ENCODE measurements at places on chromosomes 6 and 20.

GRCh38 chr20:37387519-37388269 is 41.8 kb downstream of the SRC start:
- DNase-seq: no peak

DNA sequence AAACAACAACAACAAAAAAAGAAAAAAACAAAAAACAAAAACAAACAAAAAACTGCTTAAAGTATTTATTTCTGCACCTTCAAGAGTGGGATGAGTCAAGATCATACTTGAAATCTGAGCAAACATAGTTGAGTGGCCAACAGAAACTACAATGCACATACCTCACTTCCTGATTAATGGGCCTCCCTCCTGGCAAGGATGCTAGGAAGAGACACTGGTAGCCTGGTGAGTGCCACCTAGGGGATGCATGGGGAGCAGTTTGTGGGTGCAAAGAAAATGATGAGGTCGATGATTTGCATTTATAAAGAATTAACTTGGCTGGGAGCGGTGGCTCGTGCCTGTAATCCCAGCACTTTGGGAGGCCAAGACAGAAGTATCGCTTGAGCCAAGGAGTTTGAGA is 808.1 kb downstream of the MAFB start:
- no peak for DNase-seq

- no peak for DNase-seq
These were observed 64.4 kb downstream of the UBE2V1 start for GRCh38 chr20:50048420-50049166.

DNA sequence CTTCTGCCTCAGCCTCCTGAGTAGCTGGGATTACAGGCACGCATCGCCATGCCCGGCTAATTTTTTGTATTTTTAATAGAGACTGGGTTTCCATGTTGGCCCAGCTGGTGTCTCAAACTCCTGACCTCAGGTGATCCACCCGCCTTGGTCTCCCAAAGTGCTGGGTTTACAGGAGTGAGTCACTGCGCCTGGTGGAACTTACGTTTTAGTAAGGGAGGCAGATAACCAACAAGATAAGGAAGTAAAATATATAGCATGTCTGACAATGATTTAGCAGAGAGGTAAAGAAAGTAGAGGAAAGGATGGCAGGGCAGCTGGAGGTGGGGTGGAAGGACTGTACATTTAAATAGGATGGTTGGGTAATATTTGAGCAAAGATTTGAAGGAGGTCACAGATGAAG is 12.8 kb upstream of the MYMX start:
- no peak for DNase-seq

GRCh38 chr20:23024701-23025100 is 10.4 kb upstream of the SSTR4 start:
- no peak for DNase-seq

GRCh38 chr20:56428410-56428809 is 16.4 kb downstream of the CASS4 start:
- DNase-seq: no peak

DNA sequence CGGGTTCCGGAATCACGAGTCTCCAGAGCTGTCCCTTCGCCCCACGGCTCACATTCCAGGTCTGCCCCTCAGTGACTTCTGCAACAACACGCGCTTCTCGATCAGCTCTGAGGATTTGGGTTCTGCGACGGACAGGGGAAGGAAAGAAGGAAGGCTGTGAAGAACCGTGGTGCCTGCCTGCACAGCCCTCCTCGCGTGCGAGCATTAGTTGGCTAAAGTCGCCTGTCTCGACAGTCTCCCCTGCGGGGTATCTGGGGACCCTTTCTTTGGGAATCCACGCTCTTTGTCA is 23.1 kb downstream of the VPS52 start:
- no peak for DNase-seq

GRCh38 chr6:109243863-109244825 is 138.1 kb downstream of the CD164 start:
- DNase-seq: no peak

DNA sequence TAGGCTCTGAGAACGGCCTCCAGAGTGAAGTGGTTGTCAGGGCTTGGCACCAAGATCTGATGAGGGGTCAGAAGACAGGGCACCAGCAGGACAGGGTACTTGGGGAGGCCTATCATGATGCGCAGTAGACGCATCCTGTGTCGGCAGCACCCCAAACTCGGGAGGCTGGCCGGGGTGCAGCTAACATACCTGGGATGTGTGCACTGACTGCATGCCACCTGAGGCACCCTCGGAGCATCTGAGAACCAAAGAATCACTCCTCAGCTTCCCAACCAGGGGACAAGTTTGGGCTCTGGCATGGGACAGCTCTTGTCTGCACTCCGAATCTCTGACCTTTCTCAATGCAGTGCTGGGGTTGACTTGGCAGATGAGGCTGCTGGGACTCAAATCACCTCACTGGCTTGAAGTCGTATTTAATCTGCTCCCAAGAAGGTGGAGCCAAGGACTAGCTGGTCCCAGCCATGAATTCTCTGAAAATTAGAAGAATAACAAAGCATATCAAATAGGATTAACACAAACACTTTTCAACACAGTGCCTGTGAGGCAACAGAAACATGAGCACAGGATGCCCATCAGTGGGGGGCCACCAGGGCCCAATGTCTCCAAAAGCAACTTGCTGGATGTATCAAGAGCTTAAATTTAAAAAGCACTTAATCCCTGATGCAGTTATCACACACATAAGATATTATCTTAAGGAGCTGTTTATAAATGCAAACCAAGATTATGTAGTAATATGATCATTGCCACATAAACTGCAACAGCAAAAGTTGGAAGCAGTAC is 348.8 kb downstream of the PREX1 start:
- DNase-seq: no peak

GRCh38 chr6:129314575-129314974 is 395.4 kb downstream of the ARHGAP18 start:
- DNase-seq: no peak

DNA sequence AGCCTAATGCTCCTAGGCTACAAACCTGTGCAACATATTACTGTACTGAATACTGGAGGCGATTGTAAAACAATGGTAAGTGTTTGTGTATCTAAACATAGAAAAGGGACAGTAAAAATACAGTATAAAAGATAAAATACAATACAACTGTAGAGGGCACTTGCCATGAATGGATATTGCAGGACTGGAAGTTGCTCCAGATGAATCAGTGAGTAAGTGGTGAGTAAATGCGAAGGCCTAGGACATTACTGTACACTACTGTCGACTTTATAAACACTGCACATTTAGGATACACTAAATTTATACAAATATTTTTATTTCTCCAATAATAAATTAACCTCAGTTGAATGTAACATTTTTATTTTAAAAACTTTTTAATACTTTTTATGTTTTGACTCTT is 485.0 kb downstream of the MMUT start:
- DNase-seq: no peak
